ENCODE measurements at places on chromosomes 5 and 9. TPM values are rescaled to one million over a fixed set of nuclear protein-coding genes. Genes with fewer than 3 reads are reported as not detected.

- no peak for DNase-seq
These were observed 54.4 kb upstream of the PIK3R1 start for GRCh38 chr5:68161156-68161555.

DNA sequence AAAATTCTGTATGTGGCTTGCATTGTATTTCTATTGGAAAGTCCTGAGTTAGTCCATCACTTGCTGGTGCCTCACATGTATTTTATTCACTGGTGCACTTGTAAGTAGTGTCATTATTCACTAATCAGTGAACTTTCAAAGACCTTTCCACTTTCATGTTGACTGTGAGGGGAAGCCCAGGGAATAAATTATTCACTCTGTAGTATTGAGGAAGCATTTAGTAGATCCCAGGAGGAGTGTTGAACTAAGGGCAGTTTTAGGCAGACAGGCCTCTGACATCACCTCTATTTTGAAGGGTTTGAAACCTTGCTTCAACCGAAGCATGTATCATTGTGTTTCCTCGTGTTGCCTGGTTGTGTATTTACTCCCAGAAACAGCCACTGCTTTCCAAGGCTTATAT is 705.4 kb upstream of the RIOK2 start:
- DNase-seq, result no peak

Gene DMRT3
- total RNA-seq, result not detected

GRCh38 chr5:112656451-112656850 is 81.2 kb upstream of the APC start:
- no peak for DNase-seq

DNA sequence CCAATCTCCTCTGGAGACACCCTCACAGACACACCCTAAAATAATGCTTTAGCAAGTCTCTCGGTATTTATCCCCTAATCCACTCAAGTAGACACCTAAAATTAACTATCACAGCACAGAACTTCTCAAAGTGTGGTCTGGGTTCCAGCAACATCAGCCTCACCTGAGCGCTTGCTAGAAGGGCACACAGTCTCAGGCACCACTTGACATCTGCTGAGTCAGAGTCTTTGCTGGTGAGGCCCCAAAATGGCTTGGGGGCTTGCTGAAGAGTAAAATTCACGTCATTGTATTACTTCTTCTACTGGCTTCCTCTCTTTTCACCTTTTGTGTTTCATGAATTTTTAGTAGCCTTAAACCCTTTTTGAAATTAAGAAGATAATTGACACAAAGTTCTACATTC is 9.0 kb downstream of the FOXB2 start:
- DNase-seq, result no peak

DNA sequence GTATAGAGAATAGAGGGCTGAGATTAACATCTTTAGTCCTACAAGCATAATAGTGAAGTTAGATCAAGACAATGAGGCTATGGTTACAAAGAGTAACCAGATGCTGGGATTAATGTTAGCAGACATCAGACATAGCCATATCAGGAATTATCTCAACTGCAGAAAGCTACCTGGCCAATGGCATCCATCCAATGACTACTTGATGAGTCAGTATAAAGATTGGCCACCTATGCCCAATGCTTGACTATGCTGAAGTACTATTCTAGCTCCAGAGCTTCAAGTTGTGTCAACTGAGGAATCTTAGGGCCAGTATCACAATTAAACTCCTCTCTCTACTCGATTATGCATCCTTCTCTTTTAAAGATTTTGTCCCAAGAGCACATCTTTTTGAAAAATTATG is 541.4 kb downstream of the PRELID2 start:
- no peak for DNase-seq

GRCh38 chr9:68719847-68720246 is 14.8 kb downstream of the PIP5K1B start:
- DNase-seq, result no peak

DNA sequence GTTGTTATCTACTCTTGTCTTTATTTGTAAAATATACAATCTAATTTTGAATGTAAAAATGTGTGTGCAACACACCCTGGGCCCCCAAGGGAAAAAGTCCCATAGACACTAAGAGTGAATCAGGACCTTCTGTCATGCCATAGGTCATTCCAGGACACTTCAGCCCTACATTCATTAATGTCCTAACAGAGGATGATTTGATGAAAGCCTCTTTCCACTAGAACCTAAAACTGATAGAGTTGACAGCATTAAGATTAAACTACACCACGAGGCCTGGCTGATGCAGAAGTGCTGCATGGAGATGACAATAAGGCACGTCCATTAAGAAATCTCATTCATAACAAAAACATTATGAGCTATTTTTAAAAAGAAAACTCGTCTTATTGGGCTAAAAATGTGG is 46.2 kb downstream of the FRMD3 start:
- no peak for DNase-seq

GRCh38 chr5:75306746-75307145 is 30.3 kb upstream of the HMGCR start:
- no peak for DNase-seq

Gene ZNF883
- total RNA-seq, result 0.89 TPM

DNA sequence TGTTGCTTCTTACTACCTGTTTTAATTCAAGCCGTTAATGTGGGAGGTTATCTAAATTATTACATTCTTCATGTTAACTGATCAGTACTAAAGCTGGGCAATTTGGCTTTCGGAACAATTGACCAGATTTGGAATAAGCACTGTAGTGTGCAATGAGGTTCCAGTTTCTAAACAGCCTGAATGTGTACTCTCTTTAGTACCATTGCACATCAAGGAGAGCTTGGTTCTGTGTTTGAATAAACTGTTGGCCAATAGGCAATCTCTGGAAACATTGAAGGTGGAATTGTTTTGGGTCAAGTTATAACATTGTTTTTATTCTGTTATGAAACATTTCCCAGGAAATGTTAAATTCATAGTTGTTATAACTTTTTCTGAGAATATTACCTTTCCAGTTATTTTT is 105.2 kb downstream of the PBX3 start:
- no peak for DNase-seq

GRCh38 chr5:173920024-173920753 is 32.0 kb downstream of the CPEB4 start:
- no peak for DNase-seq

Gene LCN15
- not detected for total RNA-seq

- no peak for DNase-seq
These were observed 15.1 kb downstream of the HNRNPK start for GRCh38 chr9:83964973-83965349.

Gene CCL19
- total RNA-seq, result not detected

DNA sequence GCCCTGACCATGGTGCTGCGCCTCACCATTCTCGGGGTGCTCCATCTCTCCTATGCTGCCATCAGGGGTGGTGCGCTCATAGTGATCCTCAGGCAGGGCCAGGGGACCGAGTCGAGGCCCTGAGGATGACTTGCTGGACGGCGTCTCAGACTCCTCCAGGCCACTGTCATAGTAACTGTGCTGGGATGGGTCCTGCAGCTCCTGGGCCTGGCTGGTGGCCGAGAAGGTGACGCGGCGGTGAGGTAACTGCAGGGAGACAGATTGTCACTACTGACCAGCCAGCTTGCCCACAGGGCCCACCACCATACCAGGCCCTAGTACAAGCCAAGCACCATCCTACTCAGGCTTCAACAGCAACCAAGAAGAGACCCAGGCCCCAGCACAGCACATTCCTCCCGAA is 21.0 kb downstream of the PCDH1 start:
- no peak for DNase-seq

Gene PCDHB16
- not detected for total RNA-seq

Gene SLIT3
- total RNA-seq, result 3.1 TPM

DNA sequence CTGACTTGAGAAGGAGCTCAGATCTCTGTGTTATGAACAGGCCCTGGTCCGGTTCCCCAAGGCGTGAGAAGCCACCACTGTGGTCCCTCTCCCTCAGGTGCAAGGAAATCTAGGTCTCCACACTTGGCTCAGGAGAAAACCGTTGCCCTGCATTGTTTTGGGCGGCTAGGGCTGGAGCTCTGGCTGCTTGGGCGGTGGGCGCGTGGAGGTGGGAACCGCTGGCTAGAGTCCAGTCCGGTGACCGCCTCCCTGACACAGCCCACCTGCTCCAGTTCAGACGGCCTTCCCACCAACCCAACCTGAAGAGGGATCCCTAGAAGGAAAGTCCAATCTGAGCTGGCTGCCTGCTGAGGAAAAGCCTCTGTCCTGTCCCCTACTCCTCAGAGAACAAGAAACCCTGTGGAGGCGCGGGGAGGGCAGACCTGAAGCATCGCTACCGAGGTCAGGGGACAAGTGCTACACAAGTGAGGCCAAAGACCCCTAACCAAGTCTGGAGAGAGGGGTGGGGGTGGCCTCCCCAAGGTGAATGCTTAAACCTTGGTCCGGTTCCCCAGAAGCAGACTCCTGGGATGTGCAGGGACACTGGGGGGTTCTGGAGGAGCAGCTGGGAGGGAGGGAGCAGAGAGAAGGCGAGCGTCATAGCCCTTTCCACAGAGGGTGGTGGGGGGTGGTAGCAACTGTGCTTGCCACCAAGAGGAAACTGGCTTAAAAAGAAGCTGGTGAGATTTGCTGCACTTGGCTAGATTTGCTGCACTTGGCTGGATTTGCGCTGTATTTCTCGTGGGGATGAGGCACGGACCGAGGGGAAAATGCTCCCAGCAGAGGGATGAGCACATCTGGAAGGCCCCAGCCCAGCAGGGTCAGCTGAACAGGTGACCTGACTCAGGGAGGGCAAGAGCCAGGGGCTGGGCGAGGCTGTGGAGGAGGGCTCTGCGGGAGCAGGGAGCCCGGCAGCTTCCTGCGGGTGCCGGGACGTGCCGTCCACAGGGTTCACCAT is 65.2 kb downstream of the RAPGEF1 start:
- no peak for DNase-seq

DNA sequence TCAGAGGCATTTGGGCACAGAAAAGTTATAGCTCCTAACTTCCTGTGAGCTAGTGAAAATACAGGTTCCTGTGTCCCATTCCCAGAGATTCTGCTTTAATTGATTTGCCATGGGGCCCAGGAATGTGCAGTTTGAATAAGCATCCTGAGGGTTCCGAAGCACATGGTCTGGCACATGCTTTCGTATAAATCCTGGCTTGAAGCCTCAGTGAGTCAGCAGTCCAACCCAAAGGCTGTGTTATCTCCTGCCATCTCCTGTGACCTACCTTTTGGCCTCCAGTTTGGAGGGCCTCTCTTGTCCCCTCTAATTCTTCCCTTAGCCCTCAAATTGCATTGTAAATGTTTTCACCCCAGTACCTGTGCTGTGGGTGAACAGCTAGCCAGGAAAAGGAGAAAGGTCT is 183.8 kb downstream of the NR3C1 start:
- no peak for DNase-seq

DNA sequence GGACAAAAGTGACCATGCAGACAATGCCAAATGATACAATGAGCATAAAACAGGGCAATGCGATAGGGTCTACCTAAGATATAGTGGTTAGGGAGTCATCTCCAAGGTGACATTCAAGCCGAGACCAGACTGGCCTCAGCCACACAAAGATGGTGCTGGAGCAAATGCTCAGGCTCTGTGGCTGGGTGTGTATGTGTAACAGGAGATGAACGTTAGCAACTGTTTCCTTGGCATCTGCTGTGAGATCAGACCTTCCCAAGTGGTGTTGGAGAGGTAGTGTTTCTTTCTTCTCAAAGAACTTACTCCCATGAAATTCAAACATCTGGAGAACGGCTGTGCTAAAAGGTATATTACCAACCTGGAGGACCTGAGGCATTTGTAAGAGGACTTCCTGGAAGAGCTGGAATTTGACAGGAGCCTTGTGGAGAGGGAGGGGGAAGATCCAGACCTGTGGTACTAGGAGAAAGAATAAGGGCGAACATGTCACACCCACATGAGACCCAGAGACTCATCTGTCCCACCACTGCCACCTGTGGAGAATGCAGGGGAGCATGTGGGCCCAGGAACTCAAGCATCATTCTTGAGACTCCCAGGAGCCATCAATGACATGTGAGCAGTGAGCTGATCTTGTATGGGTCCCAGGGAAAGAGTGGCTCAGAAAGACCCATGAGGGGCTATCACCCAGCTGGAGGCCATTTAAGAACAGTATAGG is 21.4 kb upstream of the ANXA6 start:
- no peak for DNase-seq

GRCh38 chr9:121700832-121701419 is 49.5 kb downstream of the DAB2IP start:
- no peak for DNase-seq

Gene CNTNAP3B
- total RNA-seq, result not detected

Gene PPIP5K2
- total RNA-seq, result 61.7 TPM

Gene CSF1R
- 1.2 TPM for total RNA-seq

Gene TMEM174
- not detected for total RNA-seq

Gene CDC20B
- 0.10 TPM for total RNA-seq

GRCh38 chr9:116868201-116868600 is 181.1 kb downstream of the TRIM32 start:
- DNase-seq, result no peak

Gene GFI1B
- total RNA-seq, result not detected

- no peak for DNase-seq
These were observed 64.4 kb upstream of the CACNA1B start for GRCh38 chr9:137813167-137813566.

- DNase-seq, result peak; percentile 67
These were observed 530 bp downstream of the RAPGEF1 start for GRCh38 chr9:131739133-131739958.

Gene PTAR1
- total RNA-seq, result 70.9 TPM

Gene SPATA31E1
- total RNA-seq, result not detected

- DNase-seq, result no peak
These were observed 137.9 kb downstream of the GNAQ start for GRCh38 chr9:77893706-77894105.

Gene MAP3K1
- 21.4 TPM for total RNA-seq

- no peak for DNase-seq
These were observed 8.2 kb upstream of the IFNA21 start for GRCh38 chr9:21174671-21175070.

Gene TAF11L9
- total RNA-seq, result not detected
